ENCODE measurements at places on chromosomes 13 and 19.
A peak's percentile ranks its signal among the peaks of the same experiment; 100 is the strongest.

- no peak for DNase-seq
Observed at GRCh38 chr13:111860231-111860552, 206.8 kb upstream of the SOX1 start.

DNA sequence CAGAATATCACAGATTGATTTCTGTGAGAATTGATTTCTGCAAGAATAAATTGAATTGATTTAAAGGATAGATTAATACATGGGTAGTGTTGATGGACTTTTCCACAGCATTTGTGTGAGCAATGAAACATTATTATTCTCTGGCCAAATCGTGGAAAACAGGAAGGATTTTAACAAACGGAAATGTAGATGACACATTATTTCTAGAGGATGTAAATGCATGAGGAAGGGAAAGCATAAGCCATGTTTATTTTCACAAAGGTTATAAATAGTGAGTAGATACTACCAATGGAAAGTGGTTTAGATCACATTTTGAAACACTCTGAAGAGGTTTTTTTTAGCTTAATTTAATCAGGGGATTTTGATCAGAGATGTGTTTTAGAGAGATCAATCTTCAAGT is 1534.6 kb upstream of the MIR17HG start:
- no peak for DNase-seq

GRCh38 chr19:21839976-21840375 is 4.0 kb upstream of the ZNF43 start:
- DNase-seq: no peak

GRCh38 chr13:44411841-44412240 is 38.2 kb downstream of the SERP2 start:
- no peak for DNase-seq

GRCh38 chr13:43787518-43787891 is 733 bp upstream of the ENOX1 start:
- DNase-seq: no peak

- DNase-seq: no peak
Observed at GRCh38 chr13:34164582-34164981, 346.6 kb downstream of the RFC3 start.

DNA sequence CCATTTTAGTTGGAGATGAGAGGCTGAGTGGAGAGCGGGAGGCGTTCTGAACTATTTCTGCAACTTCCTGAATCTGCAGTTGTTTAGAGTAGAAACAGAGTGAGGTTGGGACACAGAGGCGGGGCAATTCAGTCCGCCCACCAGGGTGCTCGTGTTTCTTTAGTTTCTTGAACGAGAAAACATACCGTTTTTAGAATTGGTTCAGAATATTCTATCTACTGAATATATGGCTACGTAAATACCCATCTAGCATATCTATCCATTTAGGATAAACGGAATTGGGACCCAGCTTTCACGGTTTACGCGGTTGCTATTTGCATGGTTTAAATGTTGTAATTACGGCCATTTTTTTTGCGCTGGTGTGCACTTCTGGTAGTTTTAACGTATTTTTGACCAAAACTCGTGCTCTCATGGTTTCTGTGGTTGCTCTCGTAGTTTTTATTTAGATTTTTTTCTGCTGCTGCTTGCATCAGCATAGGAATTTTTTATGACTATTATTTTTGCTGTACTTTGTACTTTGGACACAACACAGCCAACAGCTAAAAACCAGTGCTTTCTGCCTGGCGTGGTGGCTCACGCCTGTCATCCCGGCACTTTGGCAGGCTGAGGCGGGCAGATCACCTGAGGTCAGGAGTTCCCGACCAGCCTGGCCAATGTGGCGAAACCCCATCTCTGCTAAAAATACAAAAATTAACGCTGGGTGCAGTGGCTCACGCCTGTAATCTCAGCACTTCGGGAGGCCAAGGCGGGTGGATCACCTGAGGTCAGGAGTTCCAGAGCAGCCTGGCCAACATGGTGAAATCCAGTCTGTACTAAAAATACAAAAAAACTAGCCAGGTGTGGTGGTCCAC is 32.7 kb downstream of the TIMM13 start:
- no peak for DNase-seq

- no peak for DNase-seq
Observed at GRCh38 chr13:83780227-83780626, 102.0 kb downstream of the SLITRK1 start.

GRCh38 chr13:34070006-34070405 is 252.1 kb downstream of the RFC3 start:
- no peak for DNase-seq

DNA sequence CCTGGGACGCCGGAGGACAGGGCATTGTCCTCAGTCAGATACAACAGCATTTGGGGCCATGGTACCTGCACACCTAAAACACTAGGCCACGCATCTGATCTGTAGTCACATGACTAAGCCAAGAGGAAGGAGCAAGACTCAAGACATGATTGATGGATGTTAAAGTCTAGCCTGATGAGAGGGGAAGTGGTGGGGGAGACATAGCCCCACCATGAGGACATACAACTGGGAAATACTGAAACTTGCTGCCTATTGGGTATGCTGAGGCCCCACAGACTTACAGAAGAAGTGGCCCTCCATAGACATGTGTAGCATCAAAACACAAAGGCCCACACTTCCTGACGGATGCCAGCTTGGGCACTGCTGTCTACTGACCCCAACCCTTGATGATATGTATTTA is 1.4 kb upstream of the ICAM4 start:
- DNase-seq: no peak

- DNase-seq: no peak
Observed at GRCh38 chr13:112658808-112659207, 31.0 kb upstream of the ATP11A start.

DNA sequence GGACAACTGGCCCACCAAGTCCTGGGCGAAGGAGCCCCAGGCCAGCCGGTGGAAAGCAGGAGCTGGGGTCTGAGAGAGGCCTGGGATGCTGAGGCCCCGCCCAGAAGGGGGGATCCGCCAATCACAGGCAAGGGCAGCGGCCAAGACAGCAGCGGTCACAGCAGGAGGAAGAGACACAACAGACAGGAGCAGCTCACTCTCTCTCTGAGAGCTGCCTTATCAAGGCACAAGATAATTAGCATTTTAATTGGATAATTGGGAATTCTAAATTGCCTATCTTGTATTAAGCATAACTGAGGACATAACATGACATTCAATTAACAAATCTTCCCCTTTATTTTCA is 46.2 kb downstream of the CEBPG start:
- DNase-seq: no peak

- no peak for DNase-seq
Observed at GRCh38 chr13:45690636-45691035, 11.5 kb upstream of the CBY2 start.

- peak; percentile 49 for DNase-seq
Observed at GRCh38 chr19:48390188-48391099, 907 bp downstream of the KDELR1 start.

- no peak for DNase-seq
Observed at GRCh38 chr13:41382431-41382830, 71.4 kb downstream of the NAA16 start.

DNA sequence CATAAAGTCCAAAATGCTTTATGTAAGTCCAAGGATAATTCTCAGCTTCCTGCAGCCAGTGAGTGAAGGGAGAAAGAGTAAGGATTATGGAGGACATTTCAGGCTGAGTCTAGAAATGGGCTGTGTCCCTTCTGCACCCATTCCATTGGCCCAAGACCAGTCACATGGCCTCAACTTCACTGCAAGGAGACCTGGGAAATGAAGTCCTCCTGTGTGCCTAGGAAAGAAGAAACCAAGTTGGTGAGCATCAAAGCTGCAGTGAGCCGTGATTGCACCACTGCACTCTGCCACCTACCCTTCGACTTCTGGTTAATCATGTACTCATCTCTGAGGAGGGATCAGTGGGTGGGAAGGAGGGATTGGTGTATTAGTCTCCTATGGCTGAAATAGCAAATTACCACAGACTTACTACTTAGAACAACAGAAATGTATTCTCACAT is 3.6 kb upstream of the CD37 start:
- DNase-seq: peak; percentile 33

- no peak for DNase-seq
Observed at GRCh38 chr19:6947745-6948144, 60.4 kb downstream of the ADGRE1 start.

- DNase-seq: no peak
Observed at GRCh38 chr19:49613374-49613773, 22.4 kb downstream of the PRR12 start.

DNA sequence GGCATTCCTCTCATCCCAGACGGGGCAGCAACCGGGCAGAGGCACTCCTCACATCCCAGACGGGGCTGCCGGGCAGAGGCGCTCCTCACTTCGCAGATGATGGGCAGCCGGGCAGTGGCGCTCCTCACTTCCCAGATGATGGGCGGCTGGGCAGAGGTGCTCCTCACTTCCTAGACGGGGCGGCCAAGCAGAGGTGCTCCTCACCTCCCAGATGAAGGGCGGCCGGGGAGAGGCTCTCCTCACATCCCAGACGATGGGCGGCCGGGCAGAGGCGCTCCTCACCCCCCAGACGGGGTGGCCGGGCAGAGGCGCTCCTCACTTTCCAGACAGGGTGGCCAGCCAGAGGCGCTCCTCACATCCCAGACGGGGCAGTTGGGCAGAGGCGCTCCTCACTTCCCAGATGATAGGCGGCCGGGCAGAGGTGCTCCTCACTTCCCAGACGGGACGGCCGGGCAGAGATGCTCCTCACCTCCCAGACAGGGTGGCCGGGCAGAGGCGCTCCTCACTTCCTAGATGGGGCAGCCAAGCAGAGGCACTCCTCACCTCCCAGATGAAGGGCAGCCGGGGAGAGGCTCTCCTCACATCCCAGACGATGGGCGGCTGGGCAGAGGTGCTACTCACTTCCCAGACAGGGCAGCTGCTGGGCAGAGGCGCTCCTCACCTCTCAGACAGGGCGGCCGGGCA is 68.9 kb downstream of the ZNF708 start:
- DNase-seq: no peak

DNA sequence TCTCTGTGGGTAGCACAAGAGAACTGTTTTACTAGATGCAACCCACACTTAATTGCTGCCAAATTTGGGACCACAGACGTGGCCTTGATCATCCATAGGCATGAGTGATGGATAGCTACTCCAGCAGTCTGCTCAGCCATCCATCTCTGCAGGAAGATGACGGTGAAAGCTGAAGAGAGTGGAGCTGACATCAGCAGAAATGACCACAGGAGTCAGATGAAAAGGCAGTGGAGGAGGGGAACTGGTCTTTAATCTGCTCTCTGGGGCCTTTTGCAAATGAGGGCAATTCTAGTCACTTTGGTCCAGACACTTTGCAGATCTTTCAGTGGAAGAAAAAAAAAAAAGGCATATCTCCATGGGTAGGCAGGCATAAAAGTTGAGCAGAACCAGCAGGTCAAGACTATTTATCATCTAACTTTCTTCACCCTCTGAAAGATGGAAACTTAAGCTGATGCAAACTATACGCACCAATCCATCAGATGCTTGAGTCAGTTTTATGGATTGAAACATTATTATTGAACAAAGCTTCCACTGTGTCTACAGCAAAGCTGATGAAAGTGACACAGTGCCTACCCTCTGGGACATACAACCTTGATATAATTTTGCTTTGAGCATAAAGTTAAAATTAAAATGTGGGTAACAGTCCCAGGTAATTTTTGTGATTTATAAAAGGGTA is 281.6 kb upstream of the OBI1 start:
- DNase-seq: no peak

DNA sequence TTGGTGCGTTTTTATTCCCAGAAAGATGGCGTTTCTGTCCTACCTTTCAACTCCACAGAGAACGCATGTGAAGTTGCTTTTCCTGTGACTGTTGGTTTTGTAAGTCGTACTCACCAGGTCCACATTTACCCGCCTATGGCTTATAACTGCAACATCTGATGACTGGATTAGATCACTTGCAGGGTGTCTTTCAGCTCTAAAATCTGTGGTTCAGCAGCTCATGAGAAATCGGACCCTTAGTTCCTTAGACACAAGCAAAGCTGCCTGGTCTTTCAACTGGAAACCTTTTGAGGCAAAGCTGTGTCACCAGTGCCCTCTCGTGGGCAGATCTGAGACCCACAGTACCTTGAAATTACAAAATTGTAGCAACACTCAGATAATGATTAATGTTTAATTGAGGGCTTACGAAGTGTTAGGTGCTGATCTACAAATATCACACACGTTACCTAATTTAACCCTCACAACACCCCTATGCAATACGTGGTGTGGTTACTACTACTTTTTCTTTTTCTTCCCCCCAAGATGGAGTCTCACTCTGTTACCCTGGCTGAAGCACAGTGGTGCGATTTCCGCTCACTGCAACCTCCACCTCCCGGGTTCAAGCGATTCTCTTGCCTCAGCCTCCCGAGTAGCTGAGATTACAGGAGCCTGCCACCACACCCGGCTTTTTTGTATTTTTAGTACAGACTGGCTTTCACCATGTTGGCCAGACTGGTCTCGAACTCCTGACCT is 65.4 kb downstream of the RUBCNL start:
- DNase-seq: peak; percentile 58

- no peak for DNase-seq
Observed at GRCh38 chr13:71090990-71091389, 776.0 kb downstream of the DACH1 start.

GRCh38 chr13:66001140-66001539 is 1229.0 kb downstream of the PCDH9 start:
- no peak for DNase-seq

Data from activated T-cell treated with anti-CD3 and anti-CD28 coated beads for 4 hours (primary cell).